ENCODE measurements at places on chromosomes 5 and 9.

DNA sequence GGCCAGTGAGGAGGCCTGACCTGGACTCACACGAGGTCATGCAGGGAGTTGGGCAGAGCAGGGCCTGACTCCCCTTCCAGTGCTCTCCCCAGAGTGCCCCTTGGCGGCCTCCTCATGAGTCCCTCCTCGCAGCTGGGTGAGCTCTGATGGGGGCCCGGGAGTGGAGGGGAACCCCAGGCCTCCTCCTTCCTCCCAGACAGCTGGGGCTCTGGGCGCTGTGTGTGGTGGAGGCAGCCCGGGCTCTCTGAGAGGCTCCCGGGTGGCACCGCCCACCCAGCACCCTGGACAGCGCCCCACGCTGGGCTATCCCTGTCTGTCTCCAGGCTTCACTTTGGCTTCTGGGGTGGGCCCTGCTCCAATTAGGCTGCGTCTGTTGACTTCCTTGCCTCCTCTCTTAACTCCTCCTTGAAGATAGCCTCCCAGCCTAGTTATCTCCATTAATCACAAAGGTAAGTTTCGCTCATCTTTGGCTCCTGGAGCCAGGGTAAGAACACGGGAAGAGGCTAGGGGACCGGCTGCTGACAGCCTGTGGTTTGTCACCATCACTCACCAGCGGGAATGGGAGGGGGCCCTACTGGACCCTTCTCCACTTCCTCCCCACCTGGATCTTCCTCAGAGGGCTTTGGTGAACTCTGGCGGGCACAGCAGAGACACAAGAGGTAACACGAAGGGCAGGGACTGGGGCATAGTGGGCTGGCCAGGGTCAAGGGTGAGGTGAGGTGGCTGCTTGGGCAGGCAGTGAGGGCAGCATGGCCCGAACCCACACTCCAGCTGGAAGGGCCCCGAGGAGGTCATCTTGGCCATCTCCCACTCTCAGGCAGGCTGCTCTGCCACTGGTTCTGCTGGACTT, 13.1 kb downstream of the PSD2 start:
- peak; percentile 46 for DNase-seq

GRCh38 chr5:95799191-95799835, 23.2 kb downstream of the GLRX start:
- no peak for DNase-seq

GRCh38 chr9:87662808-87663528, 63.0 kb upstream of the CTSL start:
- peak; percentile 87 for DNase-seq

- DNase-seq: no peak
These were observed 22.8 kb downstream of the SARDH start for GRCh38 chr9:133715295-133715865.

GRCh38 chr5:126897851-126898630, 121.1 kb downstream of the LMNB1 start:
- DNase-seq: no peak

- DNase-seq: no peak
These were observed 47.5 kb downstream of the NEURL1B start for GRCh38 chr5:172688349-172689217.

DNA sequence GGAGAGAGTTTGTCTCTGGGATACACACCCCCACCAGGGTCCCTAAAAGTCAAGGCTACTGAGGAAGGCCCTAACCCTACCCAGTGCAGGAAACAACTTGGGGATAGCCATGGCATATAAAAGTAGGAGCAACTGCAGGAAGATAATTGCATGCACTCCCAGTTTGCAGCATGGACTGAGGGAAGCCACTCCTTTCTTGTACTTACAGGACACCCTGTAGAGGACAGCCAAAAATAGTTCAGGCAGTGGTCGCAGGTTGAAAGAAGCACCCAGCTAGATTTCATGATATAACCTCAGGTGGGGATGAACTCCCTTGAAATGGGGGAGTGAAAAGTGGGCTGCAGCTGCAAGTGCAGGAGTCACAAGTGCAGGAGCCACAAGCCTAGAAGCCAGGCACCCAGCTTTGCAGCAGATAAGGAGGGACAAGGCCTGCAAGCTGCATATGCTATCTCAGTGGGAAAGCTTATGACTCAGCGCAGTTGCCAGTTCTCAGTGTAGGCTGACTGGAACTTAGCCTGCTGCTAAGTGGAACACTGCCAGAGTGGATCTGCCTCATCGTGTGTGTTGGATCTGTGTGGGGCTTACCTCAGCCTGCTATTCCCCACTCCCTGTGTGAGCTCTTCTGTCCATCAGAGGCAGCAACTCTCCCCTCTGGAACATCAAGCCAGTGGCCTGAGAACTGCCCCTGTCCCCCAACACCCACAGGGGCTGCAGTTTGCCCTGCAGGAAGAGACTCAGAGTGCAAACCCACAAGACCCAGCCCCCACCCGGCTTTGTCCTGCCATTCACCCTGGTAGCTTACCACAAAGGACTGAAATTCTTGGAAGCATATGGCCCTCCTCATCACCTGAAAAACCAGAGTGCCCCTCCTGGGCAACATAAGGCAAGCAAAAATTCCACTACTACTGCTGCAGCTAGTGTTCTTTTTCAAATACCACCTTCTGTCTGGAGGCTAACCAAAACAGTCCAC, 42.7 kb downstream of the CYLC2 start:
- no peak for DNase-seq

DNA sequence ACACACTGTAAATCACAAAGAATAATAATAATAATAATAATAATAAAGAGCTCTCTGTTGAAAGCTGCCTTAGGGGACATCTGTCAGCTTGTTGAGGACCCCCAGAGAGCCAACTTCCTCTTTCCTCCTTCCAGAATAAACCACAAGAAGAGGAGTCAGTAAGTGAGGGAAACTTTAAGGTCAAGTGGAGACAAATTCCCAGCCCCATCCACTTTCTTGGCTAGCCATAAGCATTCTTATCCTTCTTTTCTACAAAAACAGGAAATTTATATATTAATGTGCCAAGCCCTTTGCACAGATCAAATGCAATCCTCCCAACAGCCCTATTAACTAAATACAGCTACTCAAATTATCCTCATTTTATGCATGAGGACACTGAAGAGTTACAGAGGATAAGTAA, 9.4 kb upstream of the C5orf58 start:
- no peak for DNase-seq

GRCh38 chr5:91133183-91133582, 249.9 kb downstream of the ARRDC3 start:
- DNase-seq: no peak

DNA sequence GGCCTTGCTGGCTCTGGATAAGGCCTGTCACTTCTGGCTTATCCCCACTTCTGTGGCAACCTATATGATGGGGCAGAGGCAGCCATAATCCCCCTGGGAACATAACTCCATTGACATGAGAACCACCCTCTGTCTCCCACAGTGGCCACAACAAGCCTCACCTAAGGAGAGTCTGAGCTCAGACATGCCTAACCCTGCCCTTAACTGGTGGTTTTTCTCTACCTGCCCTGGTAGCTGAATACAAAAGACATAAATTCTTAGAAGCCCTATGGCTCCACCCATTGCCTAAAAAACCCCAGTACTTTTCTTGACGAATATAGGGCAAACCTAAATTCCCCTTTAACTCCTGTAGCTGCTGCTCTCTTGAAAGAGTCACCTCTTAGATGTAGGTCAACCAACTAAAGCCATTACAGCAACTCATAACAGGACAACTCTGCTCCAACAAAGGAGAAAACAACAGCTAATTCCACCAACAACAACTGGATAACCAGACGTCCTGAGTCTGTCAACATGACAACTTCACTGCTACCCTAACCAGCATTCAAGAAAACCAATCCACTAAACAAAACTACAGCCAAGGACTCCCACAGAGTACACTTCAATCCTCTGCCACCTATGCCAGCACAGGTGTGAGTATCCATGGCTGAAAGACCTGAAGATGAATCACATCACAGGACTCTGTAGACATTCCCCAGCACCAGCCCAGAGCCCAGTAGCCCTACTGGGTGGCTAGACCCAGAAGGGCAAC, 427.7 kb downstream of the PRELID2 start:
- no peak for DNase-seq

DNA sequence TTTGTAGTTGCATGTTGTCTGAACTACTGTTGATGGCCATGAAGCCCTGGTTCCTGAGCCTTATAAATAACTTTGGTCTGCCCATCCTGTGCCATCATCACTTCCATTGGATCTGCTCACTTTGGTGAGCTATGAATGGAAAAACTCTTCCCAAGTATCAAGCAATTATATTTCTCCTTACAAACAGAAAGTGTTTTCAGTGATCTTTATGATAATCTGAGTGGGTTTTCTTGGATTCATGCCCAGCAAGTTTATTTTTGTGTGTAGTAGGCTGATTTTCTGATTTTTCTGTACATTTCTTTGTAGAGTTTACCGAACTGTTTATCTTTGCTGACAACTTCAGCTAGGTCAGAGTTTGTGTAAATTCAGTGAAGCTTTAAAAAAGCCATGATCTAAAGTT, 31.0 kb downstream of the CAMK4 start:
- DNase-seq: no peak

DNA sequence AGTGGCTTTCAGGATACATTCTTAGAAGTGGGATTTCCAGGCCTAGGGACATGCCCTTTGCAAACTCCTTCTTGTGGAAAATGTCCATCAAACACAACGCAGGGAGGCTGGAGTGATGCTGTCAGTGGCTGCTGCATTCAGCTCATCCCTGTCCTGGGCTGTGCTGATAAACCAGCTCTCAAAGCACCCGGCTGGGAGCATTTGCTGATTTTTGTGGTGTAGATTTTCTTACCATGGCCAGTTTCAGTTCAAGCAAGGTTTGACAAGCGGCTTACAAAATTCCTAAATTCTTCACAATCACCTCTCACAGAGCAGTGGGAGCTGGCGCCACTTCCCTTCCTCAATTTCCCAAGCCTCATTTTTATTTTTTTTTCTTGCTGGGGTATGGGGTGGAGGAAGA, 28.2 kb downstream of the FAM163B start:
- DNase-seq: no peak

GRCh38 chr5:7225826-7226225, 170.1 kb upstream of the ADCY2 start:
- DNase-seq: no peak

DNA sequence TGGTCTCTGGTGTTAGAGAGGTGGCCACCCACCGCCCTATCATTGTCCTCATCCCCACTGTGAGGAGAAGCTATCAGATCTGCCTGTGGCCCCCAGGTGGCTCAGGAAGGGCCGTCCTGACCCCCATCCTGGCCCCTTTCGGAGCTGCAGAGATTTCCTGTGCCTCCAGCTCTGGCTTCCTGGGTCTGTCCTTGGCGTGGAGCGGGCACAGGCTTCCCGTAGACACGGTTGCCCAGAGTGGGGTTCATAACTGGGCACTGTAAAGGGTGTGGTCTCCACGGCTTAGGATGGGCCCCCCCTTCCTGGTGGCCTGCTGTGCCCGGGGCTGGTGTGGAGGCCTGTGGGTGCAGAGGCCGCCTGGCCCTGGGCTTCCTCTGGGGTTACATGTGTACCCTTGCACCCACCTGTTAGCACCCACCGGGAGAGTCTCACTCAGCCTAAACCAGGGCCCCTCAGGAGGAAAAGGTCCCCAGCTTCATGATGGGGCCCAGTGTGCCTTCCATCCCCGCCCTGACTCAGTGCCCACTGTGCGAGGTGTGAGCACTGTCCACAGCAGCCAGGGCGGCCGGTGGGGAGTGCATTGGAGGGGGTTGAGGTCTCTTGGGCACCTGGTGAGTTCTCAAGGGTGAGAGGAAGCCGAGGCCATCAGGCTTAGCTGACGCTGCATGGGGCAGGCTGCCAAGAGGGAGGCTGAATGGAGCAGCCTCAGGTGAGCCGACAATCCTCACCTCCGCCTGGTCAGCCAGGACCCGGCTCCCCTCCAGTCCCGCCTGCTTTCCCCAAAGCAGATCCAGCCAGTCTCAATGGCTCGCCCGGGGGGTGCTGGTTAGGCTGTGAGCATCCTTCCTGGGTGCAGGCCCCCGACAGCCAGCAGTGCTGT, 15.3 kb upstream of the AJM1 start:
- DNase-seq: no peak

DNA sequence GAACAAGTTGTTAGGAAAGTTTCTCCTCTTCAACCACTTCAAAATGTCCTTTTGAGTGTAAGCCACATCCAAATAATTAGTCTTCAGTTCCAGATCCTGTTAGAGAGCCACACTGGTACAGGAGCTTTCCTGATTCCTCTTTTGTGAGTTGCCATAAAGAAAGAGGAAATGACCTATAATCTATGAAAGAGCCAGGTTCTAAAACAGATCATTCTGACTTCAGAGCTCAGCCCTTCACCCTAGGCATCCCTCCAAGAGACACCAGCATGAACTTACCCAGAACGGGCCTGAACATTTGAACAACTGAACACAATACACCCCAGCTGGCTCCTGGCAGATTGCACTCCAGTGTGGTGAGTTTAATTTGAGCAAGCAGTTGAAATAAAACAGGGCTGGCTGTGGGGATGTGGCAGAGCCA, 25.7 kb downstream of the SLC1A1 start:
- DNase-seq: no peak

DNA sequence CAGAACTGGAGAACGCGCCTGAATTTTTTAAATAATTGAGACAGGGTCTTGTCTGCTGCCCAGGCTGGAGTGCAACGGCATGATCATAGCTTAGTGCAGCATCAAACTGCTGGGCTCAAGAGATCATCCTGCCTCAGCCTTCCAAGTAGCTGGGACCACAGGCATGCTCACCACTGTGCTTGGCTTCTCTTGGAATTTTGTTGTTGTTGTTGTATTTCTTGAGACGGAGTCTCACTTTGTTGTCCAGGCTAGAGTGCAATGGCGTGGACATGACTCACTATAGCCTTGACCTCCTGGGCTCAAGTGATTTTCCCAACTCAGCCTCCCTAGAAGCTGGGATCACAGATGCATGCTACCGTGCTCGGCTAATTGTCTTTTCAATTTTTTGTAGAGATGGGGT, 58.4 kb upstream of the DAB2IP start:
- no peak for DNase-seq

- DNase-seq: no peak
These were observed 30.9 kb downstream of the CEMIP2 start for GRCh38 chr9:71737455-71737854.

DNA sequence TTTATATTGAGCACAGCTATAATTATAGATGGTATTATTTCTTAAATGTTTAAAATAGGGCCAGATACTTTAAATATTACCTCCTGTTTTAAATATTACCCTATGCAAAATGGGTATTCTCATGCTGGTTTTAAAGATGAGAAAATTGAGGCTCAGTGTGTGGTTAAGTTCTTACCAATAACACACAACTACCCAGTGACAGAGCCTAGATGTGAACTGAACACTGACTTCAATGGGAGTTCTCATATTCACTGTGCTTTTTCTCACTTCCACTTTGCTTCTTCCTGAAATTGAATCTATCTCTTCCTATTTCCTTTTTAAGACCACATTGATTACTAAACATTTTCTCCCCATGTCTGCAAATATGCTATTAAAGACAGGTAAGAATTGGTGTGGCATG, 135.8 kb upstream of the TUSC1 start:
- no peak for DNase-seq
